ENCODE measurements at places on chromosomes 5 and 9. TPM values are rescaled to one million over a fixed set of nuclear protein-coding genes. Genes with fewer than 3 reads are reported as not detected.

DNA sequence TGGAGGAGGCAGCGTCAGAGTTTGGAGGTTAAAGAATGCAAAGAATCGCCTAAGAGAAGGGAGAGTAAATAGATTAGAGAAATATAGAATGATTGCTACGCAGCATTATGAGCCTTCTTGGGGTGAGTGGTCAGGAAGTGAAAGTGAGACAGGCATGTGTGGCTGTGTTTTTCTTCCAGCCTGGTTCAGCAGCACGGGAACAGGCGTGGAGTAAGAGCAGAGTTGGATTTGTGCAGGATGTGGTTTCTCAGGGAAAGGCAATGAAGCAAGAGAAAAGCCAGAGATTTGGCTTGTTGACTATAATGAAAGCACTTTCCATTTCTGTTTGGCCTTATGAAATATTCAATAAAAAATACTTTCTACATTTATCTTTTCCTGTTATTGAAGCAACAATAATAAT lies 34.3 kb upstream of the FRMD3 start:
- DNase-seq = peak; percentile 24

GRCh38 chr9:93477397-93477796 lies 24.0 kb upstream of the FAM120AOS start:
- no peak for DNase-seq

DNA sequence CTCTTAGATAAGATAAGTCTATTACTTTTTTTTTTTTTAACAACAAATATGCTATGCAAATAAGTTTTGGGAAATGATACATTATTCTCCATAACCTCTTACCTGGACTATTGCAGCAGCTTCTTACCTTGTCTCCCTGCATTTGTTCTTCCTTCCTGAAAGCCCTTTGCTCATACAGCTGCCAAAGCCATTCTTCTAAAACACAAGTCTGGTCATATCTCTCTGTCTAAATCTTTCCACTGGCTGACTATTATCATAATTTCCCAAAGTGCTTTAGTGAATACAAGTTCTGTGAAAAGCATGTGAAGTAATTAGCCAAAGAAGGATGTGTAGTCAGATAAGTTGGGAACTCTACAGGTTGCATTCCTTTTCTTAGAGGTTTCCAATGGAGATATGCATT lies 115.4 kb upstream of the CNTLN start:
- DNase-seq = no peak

DNA sequence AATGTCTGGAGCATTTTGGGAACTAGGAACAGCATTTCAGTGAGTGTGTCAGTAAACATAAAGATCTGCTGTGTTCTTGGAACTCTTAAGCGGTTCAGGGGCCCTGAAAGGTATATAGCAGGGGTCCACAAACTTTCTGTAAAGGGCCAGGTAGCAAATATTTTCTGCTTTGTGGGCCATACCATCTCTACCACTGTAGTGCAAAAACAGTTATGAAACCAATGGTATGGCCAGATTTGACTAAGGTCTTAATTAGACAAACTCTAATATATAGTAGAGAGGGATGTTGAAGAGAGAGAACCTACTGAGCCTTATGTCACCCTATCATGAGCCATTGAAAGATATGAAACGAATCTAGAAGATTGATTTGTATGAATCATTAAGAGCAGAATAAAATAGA lies 5.3 kb downstream of the TNPO1 start:
- DNase-seq = no peak

GRCh38 chr5:125262782-125263181 lies 516.3 kb upstream of the ZNF608 start:
- DNase-seq = no peak

DNA sequence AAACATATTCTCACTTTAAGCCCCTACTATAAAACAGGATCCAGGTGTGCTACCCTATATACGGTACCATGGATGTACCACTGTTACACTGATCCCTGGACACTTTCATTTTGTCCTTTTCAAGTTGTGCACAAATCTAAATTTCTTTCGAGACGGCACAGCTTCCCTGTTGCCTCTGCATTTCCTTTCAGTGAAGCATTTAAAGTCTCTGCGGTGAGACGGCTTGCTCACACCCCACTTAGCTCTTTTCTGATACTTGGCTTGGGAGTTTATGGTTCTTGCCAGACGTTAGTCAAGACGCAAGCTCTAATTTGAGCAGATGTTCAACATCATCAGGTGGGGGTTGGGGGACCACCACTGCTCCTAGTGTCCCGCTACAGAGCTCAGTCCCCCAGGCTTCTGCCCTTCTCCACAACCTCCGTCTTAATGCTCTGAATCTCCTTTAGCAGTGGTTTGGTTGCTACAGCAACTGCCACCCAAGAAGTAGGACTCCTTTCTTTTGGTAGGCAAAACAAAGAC lies 15.8 kb downstream of the F2RL2 start:
- no peak for DNase-seq

DNA sequence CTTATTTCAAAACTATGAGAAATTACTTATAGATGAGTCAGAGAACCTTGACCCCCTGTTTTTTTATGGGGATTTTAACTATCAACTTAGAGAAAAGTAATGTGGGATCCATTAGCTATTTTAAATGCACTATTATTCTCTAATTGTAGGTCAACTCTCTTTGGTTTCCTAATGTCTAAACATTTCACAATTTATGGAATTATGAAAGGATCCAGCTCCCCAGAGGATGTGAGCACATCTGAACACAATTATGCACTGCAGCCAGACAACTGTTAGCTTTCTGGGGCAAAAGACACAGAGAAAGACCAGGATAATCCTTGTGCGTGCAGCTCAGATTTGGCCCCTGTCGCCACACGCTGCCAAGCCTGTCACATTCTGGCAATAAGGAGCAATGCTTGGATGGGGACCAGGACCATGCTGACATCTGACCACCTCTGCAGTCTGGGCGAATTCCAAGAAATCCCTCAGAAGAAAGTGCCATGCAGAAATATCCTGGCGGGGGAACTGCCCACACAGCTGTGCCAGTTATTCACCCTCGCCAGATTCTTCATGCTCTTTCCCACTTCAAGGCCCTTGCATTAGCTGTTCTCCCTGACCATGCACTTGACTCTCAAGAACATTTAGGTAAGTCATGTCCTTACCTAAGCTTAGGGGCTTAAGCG lies 22.2 kb upstream of the CMBL start:
- DNase-seq = no peak

DNA sequence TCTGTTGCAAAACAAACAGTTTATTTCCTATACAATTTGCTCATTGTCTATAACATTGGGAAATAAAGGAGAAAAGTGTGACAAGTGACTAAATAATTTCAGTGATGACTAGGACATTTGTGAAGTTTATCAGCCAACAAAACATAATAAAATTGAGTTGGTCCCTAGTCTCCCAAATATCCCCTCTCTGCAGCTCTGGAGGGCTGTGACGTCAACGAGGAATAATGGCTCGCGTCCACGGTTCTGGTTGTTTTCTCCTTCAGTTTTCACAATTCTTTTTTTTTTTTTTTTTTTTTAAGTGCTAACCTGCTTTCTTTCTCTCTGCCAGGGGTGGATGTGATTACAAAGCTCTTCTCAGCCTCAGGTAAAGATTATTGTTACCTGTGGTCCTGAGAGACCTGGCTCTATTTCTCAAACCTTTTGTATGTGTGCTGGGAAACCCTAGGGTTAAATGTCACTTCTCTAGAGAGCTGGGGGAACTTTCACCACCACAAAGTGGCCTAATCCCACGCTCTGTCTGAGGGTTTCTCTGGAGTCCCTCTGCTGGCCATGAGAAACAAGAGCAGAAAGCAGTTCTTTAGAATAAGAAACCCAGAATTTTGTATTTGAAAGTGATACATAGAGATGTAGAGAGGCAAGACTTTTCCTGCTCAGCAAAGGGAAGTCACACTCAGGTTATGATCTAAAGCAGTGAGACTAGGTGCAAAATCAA lies 36.2 kb upstream of the ANKRD55 start:
- peak; percentile 39 for DNase-seq

DNA sequence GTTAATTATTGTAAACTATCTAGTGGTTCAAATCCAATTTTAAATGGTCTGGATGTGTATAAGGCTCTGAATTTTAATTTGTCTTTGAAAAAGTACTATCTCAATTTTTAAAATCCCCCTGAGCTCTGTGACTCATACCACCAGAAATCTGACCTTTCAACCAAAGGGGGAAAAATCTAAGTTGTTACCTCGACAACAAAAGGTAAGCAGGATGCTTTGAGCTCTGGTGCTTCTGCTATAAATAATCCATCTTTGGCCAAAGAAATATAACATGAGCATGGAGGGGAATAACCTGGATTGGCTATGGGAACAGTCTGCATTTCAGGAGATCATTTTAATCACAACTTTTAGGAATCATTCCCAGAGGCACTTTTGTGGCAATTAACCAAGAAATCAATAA lies 76.3 kb upstream of the PCSK1 start:
- peak; percentile 15 for DNase-seq

GRCh38 chr9:128558431-128559310 lies 6.3 kb downstream of the SPTAN1 start:
- peak; percentile 88 for DNase-seq

GRCh38 chr5:33146881-33147280 lies 293.9 kb upstream of the TARS1 start:
- peak; percentile 72 for DNase-seq

- DNase-seq = no peak
Measured at GRCh38 chr5:175478008-175478383, 364 bp upstream of the SFXN1 start.

- no peak for DNase-seq
Measured at GRCh38 chr9:70382709-70383605, 31.5 kb downstream of the KLF9 start.

- DNase-seq = peak; percentile 89
Measured at GRCh38 chr9:129885670-129886106, 50.4 kb downstream of the USP20 start.

DNA sequence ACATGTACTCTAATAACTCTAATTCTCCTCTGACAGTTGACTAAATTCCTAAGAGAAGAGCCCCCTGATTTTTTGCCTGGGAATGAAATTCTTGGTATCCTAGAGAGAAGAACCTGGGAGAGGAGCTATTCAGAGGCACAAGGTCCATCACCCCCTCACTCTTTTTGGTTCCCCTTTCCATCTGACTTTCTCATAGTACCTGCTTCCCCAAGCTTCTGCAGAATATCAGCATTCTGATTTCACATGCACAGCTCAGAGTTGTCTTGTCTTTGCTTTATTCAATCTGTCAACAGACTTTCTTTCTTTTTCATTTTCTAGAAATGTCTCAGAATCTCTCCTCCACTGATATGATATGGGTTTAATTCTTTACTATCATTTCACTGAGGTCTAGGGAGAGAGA lies 141.5 kb upstream of the FBXL17 start:
- DNase-seq = no peak

DNA sequence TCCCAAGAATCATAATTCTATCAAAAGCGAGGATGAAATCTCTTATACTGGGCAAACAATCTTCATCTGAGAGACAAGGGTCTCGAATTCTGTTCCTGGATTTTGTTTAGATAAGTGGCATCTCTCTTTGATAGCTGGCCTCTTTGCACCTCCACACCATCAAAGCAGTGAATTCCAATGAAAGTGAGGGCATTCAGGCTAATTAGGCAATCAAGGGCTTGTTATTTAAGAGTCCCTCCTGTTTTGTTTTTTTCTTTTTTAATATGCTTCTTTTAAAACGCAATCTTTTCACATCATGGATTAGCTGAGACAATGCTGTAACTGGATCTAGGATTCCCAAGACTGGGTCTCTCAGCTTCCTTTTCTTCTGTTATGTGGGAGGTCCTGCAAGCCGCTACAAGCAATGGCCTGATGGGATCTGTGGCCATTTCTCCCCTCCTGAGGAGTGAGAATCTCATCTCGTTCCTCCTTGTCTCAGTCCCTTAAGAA lies 67.9 kb downstream of the TNC start:
- no peak for DNase-seq

DNA sequence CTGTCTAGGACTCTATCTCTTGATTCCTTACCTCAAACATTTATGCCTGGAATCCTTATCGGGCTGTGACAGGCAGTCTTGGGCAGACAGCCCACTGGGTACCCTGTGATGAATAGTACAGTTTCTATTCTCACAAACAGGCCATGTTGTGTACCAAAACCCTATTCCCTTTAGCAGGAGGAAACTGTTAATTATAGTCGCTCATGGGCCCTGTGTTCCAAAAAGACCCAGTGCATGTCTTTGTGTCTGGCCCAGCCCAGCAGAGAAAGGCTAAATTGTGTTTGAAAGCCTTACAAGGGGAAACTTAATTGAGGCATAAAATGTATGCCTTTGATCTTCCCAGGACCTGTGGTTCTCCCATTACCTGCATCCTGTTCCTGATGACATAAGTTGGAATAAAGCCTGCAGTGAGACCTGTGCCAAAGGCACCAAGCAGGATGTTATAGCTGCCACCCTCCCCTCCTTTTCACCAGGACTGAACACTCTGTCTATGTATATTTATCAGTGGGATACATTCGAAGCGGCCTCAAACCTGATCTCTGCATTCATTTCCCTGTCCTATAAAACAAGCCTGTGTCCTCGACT lies 43.3 kb downstream of the TLR4 start:
- DNase-seq = no peak

GRCh38 chr9:20511686-20512085 lies 110.6 kb downstream of the MLLT3 start:
- peak; percentile 14 for DNase-seq

DNA sequence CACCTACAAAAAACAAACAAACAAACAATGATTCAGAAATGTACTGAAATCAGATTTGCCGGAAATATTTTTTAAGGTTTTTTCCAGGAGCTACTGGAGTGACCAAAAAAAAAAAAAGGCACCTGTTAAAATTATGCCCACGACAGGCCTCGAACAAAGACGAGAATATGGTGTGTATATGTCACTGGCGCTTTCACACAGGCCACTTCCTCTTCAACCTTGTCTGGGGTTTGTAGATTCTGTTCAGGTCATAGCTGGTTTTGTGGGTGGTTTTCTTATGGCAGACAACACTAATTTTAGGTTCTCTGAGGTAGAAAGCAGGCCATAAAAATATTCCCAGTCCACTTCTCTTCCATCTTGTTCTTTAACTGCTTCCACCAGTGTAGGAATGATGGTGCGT lies 7.0 kb downstream of the NDUFB6 start:
- DNase-seq = no peak

- DNase-seq = peak; percentile 48
Measured at GRCh38 chr9:132142924-132143323, 18.9 kb upstream of the NTNG2 start.

DNA sequence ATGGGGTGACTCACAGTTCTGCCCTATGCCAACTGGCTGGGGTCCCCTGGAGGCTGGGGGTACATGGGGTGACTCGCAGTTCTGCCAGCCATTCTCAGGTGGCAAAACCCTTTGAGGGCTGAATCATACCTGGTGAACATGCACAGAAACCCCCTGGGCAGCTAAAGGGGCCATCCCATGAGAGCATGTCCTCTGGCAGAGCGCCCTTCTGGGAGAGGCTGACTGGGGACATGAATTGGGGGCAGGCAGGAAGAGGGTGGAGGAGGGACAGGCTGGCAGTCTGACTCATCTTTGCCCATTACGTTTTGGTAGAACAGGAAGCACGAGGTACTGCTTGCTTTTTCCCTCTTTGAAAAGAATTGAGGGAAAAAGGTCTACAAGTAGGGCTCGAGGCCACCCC lies 16.7 kb downstream of the TRAF1 start:
- DNase-seq = peak; percentile 60

Gene HSPB3
- not detected for total RNA-seq

Gene PCDHB7
- total RNA-seq = 0.67 TPM

Gene AFAP1L1
- 23.2 TPM for total RNA-seq

Gene PDGFRB
- 1.5 TPM for total RNA-seq

Gene LCN12
- not detected for total RNA-seq

Gene UBLCP1
- 30.2 TPM for total RNA-seq

Gene ADGRD2
- 0.50 TPM for total RNA-seq

Gene PCDHGA2
- 3.0 TPM for total RNA-seq
